ENCODE measurements at places on chromosomes 6 and 20. TPM values are rescaled to one million over a fixed set of nuclear protein-coding genes. Genes with fewer than 3 reads are reported as not detected.

DNA sequence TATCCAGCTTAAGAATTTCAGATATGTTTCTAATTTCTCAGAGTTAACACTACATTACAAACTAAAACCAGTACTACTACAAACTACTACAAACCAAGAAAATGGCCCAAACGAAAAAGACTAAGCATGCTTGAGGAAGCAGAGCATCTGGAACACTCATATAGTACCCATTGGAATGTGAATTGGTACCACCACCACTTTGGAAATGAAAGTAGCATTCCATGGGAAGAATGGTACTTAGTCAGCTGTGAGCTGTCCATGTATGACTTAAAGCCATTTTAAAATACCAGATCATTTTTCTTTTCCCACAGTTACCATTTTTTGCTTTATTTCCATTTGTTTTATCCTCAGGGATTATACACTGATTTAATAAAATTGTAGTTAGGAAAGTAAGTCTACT is 30.5 kb downstream of the FBXO9 start:
- no peak for ATAC-seq

DNA sequence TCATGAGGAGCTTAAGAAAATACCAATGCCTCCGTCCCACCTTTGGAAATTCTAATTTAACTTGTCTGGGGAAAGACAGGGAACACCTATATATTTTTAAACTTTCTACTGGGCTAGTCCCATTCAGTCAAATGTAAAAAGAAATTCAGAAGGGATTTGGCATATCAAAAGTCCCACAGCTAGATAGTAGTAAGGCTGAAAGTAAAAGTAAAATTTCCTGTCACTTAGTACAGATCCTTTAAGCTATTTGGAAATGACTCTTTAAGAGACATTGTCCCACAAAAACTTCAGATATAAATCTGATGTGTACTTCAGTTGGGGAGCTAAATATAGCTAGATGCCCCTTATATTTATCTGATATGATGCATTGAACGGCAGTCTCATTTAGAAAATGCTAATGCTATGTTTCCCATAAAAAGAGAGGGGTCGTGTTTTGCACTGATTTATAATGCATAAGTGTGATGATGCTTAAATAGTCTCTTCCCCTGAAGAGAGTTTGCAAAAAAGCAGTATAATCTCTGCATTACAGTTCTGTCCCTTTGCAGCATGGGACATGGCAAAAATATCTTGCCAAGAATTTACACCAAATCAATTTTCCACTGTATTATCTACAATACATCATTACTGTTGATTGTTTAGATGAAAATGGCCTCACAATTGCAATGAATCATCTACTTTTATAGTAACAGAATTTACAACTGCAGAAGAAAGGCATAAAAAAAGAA is 860.8 kb upstream of the MAP3K7 start:
- no peak for ATAC-seq

- ATAC-seq, result no peak
Measured at GRCh38 chr20:61791995-61792394, 273.7 kb downstream of the TAF4 start.

The LPA gene
- not detected for total RNA-seq

GRCh38 chr6:11290027-11290426 is 57.6 kb upstream of the NEDD9 start:
- ATAC-seq, result no peak

Data from activated T-helper 17 cell treated with anti-CD3 and anti-CD28 coated beads, Interleukin-2, amount 50 U/mL, for 72 hours (primary cell).